ENCODE measurements at places on chromosomes 2 and 18.

- H3K27me3 ChIP-seq: peaks cover 18% of the 10 kb centered on the region
- H3K27ac ChIP-seq: no peak overlapping the region
- no peak overlapping the region for H3K4me3 ChIP-seq
- H3K4me1 ChIP-seq: no peaks in the 10 kb centered on the region
- no peaks in the 10 kb centered on the region for H3K36me3 ChIP-seq
- ATAC-seq: no peak
Observed at GRCh38 chr2:239035997-239036731, 188.3 kb downstream of the TWIST2 start.

DNA sequence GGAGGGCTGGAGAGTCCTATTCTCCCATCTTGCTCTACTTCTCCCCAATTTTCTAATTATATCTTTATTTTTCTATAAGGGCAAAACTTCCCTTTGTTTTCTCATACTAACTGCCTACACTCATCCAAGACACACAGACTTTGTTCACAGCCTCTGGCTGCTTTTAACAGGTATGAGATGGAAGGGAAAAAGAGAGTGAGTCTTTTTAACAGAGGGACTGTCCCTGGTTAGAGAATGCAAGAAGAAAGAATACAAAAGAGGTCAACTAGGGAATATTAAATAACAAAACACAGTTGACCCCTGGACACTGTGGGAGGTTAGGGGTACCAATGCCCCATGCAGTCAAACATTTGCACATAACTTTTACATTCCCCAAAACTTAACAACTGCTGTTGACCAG lies 41.8 kb downstream of the SP100 start:
- H3K4me1 ChIP-seq: peaks cover 52% of the 10 kb centered on the region
- peaks cover 99% of the 10 kb centered on the region for H3K36me3 ChIP-seq
- no peaks in the 10 kb centered on the region for H3K27me3 ChIP-seq
- H3K27ac ChIP-seq: peak overlapping the region; percentile 27
- no peak overlapping the region for H3K4me3 ChIP-seq

GRCh38 chr2:231614559-231615057 lies 21.9 kb downstream of the TEX44 start:
- peaks cover 19% of the 10 kb centered on the region for H3K4me1 ChIP-seq
- H3K27ac ChIP-seq: peak overlapping the region; percentile 99
- peak overlapping the region; percentile 92 for H3K4me3 ChIP-seq
- H3K36me3 ChIP-seq: peaks cover 20% of the 10 kb centered on the region
- no peaks in the 10 kb centered on the region for H3K27me3 ChIP-seq
- ATAC-seq: peak; percentile 5

DNA sequence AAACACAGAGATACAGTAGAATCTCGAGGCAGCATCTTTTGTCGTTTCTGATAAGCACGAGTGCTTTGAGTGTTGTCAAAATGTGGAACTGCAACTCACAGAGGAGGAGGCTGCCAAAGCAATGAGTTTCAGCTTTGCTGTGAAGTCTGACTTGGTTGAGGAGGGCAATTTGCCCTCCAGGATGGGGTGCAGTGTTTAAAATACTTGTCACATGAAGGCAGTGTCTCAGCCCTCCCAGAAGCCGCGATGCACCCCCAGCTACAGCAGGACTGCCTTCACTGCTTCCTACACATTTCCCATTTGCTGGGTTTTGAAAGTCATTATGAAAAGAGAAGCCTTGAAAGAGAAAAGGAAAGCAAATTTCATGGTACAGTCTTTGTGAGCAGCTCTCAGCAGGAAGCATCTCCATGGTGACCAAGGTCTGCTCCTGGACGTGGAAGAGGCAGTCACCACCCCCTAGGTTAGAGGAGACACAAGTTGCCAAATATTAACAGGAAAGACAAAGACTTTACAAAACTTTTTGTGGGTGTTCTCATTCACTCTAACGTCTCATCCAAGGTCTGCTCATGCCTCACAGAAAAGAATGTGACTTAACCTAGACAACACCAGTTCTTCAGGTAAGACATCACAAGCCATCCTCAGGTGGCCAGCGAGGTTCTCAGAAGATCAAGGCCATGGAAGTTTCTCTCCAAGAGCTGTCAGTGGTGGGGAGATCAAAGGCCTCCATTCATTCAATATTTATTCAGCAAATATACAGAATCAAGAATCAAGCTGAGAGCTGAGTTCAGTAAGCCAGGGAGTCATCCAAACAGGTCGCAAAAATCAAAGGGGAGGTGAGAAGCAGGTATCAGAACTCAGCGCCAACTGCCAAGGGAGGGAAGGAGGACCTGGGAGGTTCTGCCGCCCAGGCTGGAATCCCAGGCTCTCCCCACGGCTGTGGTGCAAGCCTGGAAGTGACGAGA lies 476.0 kb downstream of the EIPR1 start:
- no peak overlapping the region for H3K27ac ChIP-seq
- H3K4me3 ChIP-seq: no peak overlapping the region
- no peaks in the 10 kb centered on the region for H3K36me3 ChIP-seq
- peak; percentile 28 for ATAC-seq

DNA sequence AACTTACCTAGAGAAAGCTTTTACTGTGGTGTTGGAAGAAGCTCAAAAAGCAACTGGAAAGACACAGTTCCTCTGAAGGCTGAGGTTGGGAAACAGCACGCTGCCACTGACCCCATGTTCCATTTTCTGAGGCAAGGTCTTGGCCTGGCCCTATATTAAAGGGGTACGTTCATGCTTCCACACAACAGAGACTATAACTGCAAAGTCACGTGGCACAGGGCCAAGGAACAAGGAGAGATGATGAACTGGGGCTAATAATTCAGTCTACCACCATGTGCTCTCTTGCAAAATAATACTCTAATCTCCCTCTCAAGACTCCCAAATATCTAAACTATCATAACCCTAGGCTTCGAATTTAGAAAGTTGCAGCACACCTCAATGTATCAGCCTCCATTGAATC lies 381.6 kb downstream of the DSEL start:
- H3K27ac ChIP-seq: no peak overlapping the region
- H3K4me3 ChIP-seq: no peak overlapping the region
- ATAC-seq: no peak
- no peaks in the 10 kb centered on the region for H3K36me3 ChIP-seq
- no peaks in the 10 kb centered on the region for H3K27me3 ChIP-seq

DNA sequence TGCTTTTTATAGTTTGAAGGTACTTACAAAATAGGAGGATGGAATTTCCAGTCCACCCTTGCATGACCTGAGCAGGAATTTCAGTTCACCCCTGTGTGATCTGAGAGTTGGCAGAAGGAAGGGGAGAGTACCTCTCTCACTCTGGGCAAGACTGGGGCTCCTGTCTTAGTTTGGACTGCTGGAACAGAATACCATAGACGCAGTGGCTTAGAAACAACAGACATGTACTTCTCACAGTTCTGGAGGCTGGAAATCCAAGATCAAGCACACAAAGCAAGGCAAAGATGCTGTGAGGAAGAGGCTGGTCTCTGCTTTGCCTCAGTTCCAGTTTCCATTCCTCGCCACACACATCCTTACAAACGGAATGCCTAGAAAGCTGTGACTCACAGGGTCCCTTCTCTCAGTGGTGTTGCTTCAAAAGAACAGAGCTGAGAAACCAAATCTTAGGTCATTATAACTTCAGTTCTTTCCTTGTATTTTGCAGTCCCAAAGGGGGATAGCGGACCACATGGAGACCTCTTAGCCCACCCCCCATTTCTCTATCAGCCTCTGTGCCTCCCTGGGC lies 108.8 kb upstream of the HAAO start:
- H3K4me1 ChIP-seq: no peaks in the 10 kb centered on the region
- peaks cover 4% of the 10 kb centered on the region for H3K27me3 ChIP-seq
- no peaks in the 10 kb centered on the region for H3K36me3 ChIP-seq
- peak; percentile 29 for ATAC-seq
- no peak overlapping the region for H3K4me3 ChIP-seq
